ENCODE measurements at places on chromosomes 16 and 17. TPM values are rescaled to one million over a fixed set of nuclear protein-coding genes. Genes with fewer than 3 reads are reported as not detected.

The GPRC5B gene
- total RNA-seq = 36.3 TPM

- DNase-seq = no peak
Observed at GRCh38 chr17:11986179-11986941, 10.9 kb downstream of the ZNF18 start.

DNA sequence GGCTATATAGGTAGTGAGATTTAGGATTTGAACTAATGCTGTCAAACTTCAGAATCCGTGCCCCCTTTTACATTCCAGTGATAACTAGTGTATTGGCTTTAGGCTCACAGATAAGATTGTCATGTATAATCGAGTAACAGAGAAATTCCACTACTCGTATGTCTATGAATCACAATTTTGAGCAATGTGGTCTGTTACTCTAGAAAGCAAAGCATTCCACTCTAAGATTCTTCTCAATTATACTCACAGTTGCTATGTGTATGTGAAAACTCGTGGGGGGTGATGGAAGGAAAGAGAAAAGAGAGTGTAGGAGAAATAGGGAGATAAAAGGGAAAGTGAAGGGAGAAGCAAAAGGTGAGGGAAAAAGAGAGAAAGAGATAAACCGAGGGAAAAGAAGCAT, 1175.1 kb upstream of the GOT2 start:
- DNase-seq = no peak

DNA sequence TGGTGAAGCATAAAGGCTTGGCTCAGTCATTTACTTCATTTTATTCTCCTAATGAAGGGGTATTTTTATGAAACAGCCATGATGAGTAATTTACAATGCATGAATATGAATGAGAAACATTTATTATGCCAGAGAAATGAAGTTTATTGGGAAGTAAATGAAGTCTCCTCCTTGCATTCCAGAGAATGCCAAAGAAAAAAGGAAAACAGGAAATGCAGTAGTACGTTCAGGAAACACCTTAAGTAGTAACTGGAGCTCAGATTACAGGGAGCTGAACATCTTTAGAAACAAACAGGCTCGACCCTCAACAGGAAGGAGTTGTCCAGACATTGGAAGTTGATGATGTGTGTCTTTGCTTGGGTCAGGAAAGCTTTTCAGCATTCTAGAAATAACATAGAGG, 4.6 kb downstream of the KRT34 start:
- DNase-seq = no peak
